ENCODE measurements at places on chromosomes 1 and 21.

DNA sequence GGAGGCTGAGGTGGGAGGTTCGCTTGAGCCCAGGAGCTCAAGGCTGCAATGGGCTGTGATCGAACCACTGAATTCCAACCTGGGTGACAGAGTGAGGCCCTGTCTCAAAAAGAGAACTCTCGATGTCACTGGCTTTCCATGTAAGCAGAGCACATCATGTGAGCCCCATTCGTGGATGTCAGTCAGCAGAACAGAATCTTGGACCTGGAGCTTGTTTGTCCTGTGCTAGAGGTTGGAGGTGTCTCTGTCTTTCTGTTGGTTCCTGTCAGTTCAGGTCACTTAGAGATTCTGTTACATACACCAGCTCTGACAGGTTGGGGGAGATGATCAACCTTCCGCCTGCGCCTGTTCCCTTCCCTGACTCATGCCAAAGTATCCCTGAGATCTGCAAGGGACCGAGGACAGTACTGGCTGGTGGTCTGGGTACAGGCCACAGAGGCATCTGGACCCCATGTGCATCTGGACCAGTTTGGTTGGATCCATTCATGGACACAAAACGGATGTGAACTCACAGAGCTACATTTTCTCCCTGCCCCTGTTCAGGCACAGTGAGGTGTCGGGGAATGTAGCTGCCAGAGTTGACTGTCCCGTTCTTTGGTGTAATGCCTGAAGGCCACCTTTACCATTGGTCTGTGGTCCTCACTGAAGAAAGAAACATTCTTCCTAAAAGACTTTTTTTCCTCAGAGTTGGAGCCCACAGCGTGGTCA lies 10.0 kb downstream of the ARF1 start:
- DNase-seq: no peak

DNA sequence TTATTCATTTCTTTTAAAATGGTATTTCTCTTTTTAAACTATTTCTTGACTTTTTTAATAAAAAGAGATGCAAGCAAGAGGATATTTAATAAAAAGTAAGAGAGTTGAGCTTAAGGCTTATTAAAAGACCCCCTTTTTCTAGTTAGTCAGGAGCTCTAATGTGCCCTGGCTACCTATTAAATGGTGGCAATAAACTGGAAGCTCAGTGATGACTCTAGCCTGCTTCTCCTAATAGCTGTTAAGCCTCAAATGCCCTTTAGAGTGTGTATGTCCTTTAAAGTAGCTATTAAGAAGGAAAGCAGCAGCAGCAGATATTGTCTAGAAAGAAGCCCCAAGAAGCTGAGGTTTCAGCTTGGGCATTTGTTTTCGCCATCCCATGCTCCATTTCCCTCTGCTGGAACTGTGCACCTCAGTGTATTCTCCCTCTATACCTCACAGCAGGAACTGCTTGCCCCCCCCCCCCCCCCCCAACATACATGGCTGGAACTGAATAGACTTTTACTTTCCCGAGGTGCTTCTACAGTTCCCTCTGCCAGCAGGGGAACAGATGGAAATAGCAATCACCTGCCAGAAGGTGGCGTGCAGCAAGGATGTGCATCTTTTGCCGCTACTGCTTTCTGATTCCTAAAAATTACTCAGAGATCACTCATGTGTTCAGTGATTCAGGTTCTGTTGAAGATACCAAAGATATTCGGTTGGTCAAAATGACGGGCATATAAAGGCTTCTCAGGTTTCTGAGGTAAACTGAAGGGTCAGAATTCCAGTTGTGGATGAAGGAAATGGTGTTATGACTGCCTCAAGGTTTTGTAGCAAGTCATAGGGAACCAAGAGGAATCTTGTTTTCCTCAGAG lies 2.5 kb downstream of the RGS4 start:
- peak; percentile 35 for DNase-seq

DNA sequence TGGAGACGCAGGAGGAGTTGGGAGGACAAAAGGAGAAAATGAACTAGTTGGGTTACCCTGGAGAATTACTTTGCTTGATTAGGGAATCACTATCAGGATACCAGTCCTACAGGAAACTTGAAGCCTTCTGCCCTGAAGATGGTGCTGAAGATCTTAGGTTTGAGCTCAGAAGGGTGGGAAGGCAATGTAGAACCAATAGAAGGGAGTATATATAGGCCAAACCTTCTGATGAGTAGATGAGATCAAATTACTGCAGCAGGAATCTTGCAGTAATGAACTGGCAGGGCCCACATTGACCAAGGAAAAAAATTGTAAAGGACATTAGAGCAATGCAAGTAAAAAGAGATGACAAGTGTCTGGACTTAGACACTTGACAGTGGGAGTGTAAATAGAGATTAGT lies 116.3 kb upstream of the CACYBP start:
- DNase-seq: no peak

- no peak for DNase-seq
Measured at GRCh38 chr1:186511761-186512637, 51.1 kb upstream of the PDC start.

DNA sequence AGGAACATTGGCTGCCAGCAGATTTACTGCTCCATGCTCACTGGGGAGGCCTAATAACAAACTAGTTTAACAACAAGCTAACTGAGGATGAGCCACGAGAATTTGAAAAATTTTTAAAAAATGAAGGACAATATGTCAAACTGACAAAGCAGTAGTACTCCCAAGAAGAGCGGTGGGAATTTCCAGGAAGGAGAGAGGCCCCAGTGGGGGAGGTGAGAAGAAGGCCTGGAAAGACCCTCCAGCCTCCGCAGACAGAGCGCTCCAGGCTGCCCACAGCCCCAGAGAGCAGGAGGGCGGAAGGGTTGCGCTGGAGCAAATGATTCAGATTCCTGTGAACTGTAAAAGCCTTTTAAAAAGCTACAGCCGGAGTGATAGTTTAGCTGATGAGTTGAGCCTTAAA lies 78.5 kb downstream of the SIPA1L2 start:
- no peak for DNase-seq

Measured in stimulated activated CD4-positive, alpha-beta T cell treated with anti-CD3 and anti-CD28 coated beads, Interleukin-12 subunit alpha, Interleukin-12 subunit beta, amount 100 ng/mL, for 24 hours (primary cell).